ENCODE measurements at places on chromosomes 6 and 20.

GRCh38 chr20:46025376-46025783 is 3.6 kb upstream of the SLC12A5 start:
- no peak for DNase-seq

DNA sequence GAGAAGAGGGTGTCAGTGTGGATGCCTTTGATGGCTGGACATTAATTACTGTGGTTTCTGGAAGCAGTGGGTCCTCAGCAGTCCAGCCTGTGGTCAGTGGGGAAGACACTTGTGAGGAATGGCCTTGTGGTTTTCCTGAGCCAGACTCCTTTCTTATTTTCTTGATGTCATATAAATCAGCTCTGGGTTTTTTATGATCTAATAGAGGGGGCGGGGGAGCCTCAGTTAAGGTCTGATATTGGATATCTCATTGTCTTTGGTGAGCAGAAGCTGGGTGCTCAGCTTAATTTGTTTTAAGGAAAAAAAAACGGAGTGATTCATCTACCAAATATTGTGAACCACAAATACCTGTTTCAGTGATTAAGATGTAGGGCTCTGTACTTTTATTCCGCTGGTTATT is 62.1 kb downstream of the OTOR start:
- DNase-seq = no peak

GRCh38 chr6:126913651-126914050 is 204.8 kb upstream of the RSPO3 start:
- no peak for DNase-seq

DNA sequence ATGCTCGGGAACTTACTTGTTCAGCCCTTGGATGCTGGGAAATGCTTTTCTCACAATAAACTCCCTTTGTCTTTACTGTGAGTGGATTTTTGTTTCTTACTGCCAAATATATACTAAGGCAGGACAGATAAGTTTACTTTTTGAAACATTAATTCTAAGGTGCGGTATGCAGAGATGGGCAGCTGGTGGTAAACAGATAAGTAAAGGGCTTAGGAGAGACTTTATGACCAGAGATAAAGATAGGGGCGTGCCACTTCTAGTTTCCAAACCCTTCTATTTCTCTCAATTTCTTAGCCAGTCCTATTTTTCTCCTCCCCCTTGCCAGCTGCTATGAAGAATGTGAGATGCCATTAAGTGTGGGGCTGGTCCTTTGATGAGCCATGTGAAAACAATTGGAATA is 16.3 kb downstream of the SAMD3 start:
- no peak for DNase-seq

GRCh38 chr6:134676307-134677281 is 273.3 kb downstream of the ALDH8A1 start:
- no peak for DNase-seq

- no peak for DNase-seq
Measured at GRCh38 chr6:95321126-95321525, 256.2 kb upstream of the MANEA start.

Measured in activated T-cell treated with anti-CD3 and anti-CD28 coated beads, Interleukin-2, amount 50 U/mL, for 4 hours (primary cell).